Endothelial cell (in vitro differentiated cells): ENCODE measurements at places on chromosomes 2 and 18.

- no peak for DNase-seq
Measured at GRCh38 chr2:219205165-219205538, 1.4 kb upstream of the ZFAND2B start.

DNA sequence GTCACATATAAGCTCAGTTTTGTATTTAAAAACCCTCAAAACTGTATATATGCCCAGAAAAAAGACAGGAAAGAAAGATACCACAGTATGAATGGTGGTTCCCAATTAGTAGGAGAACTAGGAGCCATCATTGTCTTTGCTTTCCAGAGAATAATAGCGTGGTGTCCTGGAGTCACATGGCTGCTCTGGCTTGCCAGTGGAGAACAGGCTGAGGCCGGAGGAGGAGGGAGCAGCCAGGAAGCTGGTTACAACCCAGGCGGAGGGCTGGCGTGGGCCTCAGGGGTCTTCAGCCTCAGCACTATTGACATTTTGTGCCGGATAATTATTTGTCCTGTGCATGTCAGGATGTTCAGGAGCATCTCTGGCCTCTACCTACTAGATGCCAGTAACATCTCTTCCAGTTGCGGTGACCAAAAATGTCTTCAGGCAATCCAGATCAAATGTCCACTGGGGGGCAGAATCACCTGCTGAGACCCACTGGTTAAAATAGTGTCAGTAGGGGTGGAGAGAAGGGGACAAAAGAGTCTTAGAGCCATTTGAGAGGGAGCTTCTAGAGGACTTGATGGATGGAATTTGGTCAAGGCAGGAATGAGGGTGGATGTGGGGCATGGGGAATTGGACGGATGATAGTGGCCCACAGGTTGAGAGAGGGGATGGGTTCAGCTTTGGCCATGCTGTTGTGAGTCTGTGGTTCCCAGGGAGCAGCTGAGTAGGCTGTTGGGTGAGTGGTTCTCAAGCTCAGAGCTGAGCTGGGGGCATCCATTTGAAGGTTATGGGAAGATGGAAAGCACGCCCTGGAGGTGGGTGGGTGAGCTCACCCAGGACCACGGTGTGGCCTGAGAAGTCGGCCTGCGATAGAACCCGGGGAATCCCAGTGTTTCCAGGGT is 144.9 kb downstream of the AGAP1 start:
- peak; percentile 30 for DNase-seq

DNA sequence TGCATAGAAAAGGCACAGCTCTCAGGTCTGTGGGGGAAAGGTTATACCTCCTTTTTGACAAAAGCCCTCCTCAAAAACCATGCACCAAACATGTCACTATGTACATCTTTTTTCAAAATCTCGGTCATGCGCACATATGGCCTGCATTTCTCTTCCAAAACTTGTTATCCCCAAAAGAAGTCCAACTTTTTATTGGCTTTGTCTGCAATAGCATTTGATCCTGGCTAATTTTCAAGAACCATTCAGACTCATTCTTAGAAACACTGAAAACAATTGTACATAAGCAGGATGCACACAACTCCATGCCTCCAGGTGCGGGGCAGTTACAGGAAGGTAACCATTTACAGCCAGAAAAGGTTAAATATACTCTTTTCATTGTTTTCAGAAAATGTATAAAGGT is 21.9 kb downstream of the SERTAD2 start:
- DNase-seq: no peak

- no peak for DNase-seq
Measured at GRCh38 chr2:12487253-12488004, 229.3 kb upstream of the TRIB2 start.

GRCh38 chr2:112706170-112706664 is 14.6 kb upstream of the NT5DC4 start:
- no peak for DNase-seq

- DNase-seq: peak; percentile 74
Measured at GRCh38 chr2:156334496-156335478, 2.3 kb upstream of the NR4A2 start.
